ENCODE measurements at places on chromosomes 1 and 21.

DNA sequence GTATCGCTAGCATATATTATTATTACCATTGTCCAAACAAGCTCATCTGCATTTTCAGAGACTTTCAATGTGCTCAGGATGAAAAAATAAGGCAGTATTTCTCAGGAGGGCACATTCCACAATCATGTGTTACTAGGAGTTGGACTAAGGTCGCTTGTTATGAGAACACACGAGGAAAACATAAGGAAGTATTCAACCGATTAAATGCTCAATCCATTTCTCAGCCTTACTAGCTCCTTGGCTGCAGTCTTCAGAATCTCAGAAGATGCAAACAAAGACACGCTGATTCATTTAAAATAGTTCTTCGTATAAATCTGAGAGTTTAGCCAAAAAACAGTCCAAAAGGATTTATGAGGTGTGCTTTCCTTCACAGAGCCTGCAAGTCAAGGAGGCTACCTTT, 82.0 kb upstream of the JAK1 start:
- no peak for DNase-seq

DNA sequence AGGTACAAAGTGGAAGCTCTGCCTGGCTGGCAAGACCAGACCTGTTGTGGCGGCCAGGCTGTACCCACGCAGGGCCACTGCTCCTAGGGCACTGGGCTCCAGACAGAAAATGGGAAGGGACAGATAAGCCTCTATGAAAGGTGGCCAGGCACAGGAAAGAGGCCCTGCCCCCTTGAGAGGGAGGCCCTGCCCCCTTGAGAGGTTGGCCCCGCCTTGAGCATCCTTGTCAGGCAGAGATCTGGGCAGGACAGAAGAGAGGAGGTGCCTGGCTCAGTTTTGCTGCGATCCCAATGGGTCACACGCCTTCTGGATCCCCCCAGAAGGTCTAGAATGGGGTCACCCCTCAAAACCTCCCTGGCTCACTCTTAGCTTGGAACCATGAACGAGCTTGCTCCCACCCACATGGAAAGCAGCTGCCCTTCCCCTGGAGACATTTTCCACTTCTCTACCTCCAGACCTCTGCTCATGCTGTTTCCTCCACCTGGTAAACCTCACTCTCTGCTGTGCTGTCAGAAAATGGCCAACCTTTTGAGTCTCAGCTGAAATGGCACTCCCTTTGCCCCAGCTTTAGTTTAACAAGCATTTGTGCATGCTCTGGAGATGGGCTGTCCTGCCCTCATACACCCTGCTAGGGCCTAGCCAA, 17.5 kb upstream of the ECE1 start:
- DNase-seq, result no peak

- no peak for DNase-seq
These were observed 30.4 kb downstream of the TRIM11 start for GRCh38 chr1:228376262-228376628.

DNA sequence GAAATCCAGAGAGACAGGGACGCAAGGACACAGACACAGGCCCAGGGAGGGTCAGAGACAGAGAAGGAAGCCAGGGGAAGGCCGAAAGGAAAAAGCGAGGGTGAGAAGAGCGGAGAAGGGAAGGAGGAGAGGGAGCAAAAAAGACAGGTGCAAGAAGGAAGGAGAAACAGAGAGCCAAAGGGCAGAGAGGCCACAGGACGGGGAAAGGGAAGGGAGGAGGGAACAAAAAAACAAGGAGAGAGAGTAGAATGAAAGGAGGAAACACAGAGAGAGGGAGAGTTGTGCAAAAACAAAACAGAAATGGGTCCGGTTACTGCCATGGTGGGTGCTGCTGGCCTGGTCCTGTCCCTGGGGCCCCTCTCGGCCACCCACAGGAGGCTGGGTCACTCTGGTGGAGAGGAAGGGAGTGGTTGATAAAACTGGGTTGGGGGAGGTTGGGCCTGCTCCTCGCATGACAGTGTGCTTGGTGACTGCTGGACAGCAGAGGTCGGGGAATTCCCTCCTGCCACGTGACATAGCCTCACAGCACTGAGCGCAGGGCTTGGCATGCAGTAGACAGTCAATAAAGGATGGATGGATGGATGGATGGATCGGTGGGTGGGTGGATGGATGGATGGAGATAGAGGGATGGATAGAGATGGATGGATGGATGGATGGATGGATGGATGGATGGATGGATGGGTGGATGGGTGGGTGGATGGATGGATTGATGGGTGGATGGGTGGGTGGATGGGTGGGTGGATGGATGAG, 64.8 kb downstream of the RAP1GAP start:
- no peak for DNase-seq

DNA sequence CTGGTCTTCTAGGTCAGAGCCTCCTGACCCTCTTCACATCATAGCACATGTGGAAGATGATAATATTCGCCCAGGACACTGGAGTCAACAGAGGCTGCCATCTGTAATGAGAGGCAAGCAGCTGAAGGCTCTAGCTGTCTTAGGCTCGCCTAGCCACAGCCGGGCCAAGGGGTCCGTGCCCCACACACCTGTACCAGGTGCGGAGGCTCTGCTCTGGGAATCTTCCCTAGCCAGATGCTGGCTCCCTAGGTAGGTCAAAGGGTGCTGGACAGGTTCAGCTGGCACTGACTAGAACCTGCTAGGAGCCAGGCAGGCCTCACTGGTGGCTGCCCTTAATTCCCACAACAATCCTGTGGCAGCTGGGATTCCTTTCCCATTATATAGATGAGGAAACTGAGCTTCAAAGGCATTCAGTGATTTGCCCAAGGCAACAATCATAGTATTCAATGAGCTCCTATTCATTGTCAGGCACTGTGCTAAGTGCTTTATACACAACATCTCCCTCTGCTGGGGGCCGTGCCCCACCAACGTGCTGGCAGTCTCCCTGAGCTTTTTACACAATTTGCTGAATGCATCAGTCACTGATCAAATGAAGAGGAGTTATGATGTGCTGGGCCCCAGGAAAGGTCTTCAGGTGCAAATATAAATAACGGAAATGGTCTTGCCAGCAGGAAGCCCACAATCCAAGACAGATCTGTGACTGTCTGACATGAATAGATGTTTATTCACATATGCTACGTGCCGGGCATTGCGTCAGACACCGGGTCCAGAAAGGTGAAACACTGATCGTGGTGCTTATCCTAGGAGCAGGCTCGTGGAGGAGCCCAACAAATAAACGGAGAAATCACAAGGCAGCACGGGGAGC, 58.0 kb downstream of the DDX20 start:
- peak; percentile 39 for DNase-seq

GRCh38 chr21:39630191-39630591, 17.5 kb downstream of the B3GALT5 start:
- DNase-seq, result no peak

DNA sequence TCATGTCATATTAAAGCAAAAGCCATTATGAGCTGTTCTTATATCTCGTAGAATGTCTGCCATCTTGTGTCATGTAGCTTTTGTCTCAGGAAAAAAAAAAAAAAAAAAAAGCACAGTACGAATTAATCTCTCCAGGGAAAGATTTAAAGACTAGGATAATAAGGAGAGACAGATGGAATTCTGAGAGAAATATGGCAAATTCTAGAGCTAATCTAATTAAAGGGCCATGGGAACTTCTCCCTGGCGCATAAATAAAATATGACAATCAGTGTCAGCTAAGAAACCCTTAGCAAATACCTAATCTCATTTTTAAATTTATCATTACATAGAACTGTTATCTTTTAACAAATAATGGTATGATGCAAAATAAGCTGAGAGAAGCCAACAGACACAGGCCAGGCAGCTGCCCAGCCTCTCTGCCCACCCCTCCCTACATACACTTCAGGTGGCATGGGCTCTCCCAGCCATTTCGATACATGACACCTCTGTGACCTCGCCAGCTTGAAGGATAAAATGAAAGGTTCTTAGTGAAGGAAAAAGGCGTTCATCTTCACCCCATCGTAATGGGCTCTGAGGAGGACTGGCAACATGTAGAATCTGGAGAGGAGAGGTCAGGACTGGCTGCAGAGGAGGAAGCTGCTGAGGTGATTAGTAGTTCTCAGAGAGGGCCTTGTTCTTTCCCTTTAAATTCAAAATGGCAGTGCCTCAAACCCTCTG, 39.8 kb downstream of the DISC1 start:
- no peak for DNase-seq

DNA sequence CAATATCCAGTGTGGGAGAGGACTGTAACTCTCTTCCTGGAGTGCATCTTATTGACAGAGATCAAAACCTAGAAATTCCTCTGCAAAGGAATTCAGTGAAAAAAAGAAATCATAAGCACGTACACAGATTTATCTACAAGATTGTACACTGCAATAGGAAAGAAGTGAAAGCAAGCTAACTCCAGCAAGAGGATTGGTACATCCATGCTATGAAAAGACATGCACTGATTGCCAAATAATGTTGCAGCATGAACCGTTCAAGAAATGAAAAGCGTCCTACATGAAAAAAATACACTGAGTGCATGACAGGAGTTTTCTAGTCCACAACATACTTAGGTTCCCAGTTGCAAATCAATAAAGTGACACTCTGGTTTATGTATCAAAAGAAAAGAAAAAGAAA, 1.9 kb upstream of the MGST3 start:
- no peak for DNase-seq

GRCh38 chr1:206566999-206567398, 45.3 kb downstream of the EIF2D start:
- DNase-seq, result no peak

- no peak for DNase-seq
These were observed 23.9 kb downstream of the RUNX3 start for GRCh38 chr1:24905979-24906720.

GRCh38 chr1:172498857-172499256, 34.1 kb upstream of the SUCO start:
- DNase-seq, result no peak

GRCh38 chr1:81192647-81193642, 607.8 kb upstream of the ADGRL2 start:
- no peak for DNase-seq

GRCh38 chr1:200258447-200259375, 151.1 kb downstream of the ZNF281 start:
- DNase-seq, result peak; percentile 54

- peak; percentile 50 for DNase-seq
These were observed 234.1 kb downstream of the NCAM2 start for GRCh38 chr21:21232320-21232719.

GRCh38 chr1:169345511-169345910, 22.1 kb downstream of the NME7 start:
- DNase-seq, result no peak

DNA sequence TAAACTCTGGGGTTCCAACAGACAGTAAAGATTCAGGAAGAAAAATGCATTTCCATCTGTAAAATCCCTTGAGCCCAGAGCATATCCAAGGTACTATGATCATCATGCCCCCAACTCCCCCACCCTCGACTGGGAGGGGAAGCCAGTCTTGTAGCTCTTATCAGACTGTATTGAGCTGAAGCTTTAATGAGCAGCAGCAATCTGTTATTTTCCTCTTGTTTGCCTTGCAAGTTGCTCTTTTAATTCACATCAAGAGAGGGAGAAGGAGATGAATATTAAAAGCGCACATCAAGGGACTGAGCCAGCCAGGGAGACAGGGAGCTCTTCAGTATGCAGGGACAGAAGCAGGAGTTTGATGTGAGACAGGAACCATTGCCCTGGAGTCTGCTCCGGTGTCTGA, 52.5 kb upstream of the KCNA3 start:
- no peak for DNase-seq

DNA sequence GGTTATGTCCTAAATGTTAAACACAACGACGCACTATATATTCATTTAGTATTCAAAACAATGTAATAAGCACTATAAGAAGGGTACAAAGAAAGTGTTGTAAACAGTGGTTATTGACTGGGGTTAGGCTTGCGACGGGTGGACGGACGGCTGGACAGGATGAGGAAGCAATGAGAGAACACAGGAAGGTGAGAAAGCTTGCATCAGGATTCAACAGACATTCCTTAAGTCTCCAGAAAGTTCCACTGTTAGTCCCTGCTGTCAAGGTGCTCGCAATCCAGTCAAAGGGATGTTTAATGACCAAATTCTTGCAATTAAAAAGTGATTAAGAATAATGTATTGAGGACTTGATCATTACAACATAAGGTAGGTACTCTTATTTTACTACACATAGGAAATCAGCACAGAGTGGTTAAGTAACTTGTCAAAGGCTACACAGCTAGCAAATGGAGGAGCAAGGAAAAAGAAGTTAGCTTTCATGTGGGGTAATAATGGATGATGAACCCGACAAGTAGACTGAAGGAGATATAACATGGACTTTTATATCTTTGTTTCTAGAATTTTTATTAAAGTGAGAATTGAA, 994 bp upstream of the ACBD6 start:
- DNase-seq, result no peak

DNA sequence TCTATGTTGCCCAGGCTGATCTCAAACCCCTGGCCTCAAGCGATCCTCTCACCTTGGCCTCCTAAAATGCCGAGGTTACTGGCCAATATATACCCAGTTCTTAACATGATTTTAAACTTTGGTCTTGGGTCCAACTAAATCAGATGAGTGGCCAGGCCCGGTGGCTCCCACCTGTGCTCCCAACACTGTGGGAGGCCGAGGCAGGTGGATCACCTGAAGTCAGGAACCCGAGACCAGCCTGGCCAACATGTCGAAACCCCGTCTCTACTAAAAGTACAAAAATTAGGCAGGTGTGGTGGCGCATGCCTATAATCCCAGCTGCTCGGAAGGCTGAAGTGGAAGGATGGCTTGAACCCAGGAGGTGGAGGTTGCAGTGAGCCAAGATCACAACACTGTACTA, 29.6 kb downstream of the TOMM20 start:
- DNase-seq, result no peak

DNA sequence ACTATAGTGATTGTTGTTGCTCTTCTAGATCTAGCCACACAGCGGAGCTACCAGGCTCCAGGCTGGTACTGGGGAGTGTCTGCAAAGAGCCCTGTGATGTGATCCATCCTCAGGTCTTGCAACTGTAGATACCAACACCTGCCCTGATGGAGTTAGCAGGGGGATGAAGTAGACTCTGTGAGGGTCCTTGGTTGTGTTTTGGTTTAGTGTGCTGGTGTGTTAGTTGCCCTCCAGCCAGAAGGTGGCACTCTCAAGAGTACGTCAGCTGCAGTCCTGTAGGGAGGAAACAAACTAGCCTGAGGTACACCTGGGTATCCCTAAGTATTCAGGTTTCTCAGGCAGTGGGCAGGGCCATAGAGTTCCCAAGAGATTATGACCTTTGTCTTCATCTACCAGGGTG, 81.2 kb upstream of the TMPRSS2 start:
- DNase-seq, result no peak

- no peak for DNase-seq
These were observed 34.1 kb upstream of the BTG2 start for GRCh38 chr1:203271018-203271743.

GRCh38 chr1:22489823-22490222, 38.2 kb downstream of the ZBTB40 start:
- DNase-seq, result no peak

DNA sequence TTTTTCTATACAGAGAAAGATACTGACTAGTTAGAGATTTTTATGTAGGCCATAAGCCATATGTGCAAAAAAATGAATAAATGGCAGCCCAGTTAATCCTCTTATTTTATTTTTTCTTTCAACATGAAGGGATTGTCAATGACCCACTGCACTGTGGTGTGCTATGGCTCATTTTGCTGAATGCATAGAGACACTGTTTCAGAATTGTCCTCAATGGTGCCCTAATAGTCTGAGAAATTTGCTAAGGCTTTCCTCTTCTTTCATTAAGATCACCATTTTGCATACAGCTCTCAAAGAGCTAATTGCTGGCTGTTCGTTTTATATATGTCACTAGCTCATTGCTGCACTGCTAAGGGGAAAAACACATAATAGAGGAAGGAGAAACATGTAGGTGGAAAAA, 189.5 kb downstream of the SLC44A5 start:
- no peak for DNase-seq

Data from NCI-H1694 (cell line).